ENCODE measurements at places on chromosomes 11 and 22. TPM values are rescaled to one million over a fixed set of nuclear protein-coding genes. Genes with fewer than 3 reads are reported as not detected.

- no peak for DNase-seq
Observed at GRCh38 chr11:122367809-122368231, 251.8 kb upstream of the BLID start.

Gene XKR3
- not detected for total RNA-seq

- DNase-seq: no peak
Observed at GRCh38 chr11:27087432-27087831, 46.8 kb downstream of the BBOX1 start.

DNA sequence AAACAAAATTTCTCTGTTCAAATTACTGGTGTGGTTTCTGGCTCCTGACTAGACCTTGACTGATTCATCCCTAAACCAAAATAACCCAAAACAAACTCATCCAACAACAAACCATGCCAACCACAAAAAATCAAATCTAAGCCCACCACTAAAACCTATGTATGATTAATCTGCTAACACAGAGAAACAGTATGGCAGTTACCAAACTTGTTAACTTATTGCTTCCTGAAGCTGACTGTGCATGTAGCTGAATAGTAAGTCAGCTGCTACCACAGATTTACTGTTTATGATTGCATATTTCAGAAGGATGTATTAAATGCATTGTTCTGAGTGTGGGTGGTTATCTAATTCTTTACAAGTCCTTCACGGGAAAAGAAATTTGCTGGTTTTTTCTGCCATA is 231.1 kb downstream of the SWAP70 start:
- DNase-seq: no peak

GRCh38 chr11:115706626-115707135 is 202.5 kb upstream of the CADM1 start:
- DNase-seq: no peak

DNA sequence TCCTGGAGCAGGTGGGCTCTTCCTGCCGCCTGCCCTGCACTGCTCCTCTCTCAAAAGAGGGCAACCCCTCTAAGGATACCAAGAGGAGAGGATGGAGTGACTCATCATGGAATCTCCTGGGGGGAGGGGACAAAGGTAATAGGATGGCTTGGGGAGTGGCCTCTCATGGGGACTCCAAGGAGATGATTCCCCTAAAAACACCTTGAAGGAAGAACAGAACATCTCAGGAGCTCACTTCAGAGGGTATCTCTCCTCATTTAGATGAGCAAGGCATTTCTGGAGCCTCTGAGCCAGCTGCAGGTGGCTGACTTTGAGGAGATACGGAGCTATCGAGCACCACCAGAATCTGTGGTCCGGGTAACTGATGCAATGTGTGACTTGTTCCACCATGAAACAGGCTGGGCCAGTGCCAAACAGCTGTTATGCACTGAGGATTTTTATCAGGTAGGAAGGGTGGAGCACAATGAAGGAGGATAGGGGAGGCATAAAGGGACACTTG is 40.2 kb downstream of the RRP8 start:
- no peak for DNase-seq

DNA sequence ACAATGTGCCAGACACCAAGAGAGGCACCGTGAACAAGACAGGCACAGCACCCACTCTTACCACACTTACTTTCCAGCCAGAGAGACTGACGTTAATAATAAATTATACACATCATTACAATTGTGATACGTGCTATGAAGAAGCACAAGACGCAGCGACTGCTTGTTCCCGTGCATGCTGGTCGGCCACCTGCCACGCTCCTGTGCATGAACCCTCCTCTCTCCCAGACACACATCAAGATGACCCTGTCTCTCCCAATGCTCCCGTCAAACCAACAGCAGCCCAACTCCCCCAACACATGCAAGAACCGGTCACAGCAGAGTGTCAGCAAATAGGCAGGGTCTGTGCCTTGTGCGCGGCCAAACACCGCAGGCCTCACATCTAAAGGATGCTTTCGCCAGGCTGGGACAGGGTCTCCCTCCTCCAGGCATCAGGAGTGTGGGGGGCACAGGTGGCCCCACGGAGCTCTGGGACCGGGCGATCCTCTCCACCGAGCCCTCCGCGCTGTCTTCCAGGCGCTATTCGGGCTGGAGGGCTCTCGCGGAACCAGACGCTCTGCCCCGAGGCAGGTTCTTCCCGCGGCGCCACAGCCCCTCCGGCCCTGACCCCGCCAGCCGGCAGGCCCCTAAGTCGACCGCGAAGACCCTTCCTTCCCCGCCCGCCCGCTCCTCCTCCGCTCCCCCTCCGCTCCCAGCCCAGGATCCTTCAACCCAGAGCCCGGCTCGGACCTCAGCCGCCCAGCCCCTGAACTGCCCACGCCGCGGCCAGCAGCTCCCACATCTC is 533 bp downstream of the SERGEF start:
- peak; percentile 42 for DNase-seq

- DNase-seq: no peak
Observed at GRCh38 chr11:72452495-72452894, 18.2 kb upstream of the CLPB start.

DNA sequence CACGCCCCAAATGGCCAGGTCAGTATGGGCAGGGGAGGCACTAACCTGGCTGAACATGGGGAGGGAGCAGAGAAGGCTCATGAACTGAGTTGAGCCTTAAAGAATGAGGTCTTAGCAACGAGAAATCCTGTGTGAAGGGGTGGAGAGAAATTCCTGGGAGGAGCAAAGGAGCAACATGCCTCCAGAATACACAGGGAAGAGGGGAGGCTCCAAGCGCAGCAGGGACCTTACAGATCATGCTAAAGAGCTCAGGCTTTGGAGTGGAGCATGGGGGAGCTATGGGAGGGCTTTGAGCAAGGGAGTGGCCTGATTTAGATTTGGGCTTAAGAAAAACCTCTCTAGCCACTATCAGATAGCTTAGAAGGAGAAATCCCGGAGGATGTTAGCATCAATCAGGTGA is 88.1 kb downstream of the MN1 start:
- DNase-seq: no peak

GRCh38 chr11:32098142-32098903 is 7.4 kb downstream of the RCN1 start:
- DNase-seq: no peak

Gene IFT27
- total RNA-seq: 8.3 TPM

DNA sequence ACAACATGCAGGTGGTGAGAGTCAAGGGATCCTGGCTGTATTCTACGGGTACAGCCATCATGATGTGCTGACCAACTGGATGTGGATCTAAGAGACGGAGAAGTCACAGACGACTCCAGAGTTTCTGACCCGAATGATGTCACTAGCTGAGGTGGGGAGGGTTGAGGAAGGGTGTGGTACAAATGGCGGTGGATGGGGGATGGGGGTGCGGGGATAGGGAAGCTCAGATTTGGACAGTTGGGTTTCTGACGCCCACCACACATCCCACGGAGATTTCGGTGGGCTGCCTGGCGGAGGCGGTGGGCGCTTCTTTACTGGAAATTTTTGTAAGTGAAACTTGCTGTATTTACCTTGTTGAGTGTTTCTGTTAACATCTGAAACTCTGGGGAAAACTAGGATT is 126.7 kb downstream of the OSBP2 start:
- no peak for DNase-seq

DNA sequence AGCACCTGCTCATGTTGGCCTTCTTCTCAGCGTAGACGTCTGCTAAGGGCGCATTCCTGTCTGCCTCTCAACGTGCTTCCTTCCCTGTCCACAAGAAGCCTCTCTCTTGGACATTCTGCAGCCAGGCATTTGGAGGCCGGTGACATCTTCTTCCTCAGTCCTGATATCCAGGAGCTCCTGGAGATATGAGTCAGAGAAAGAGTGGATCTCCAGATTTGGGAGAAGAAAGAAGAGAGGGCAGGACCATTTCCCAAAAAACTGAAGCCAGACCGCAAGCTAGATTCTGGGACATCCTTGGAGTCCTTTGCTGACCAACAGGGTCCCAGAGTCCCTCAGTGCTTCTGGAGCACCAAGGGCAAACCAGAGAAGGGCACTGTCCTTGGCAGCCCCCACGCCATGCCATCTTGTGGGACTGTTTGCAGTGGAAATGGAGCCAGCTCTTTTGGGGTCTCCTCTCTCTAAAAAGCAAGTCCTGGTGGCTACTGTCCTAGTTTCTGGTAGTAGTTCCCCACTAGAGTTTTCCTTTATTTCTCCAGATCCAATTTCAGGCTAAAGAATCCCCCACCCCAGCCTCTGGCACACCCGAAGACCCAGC is 36.1 kb upstream of the SYT13 start:
- no peak for DNase-seq

DNA sequence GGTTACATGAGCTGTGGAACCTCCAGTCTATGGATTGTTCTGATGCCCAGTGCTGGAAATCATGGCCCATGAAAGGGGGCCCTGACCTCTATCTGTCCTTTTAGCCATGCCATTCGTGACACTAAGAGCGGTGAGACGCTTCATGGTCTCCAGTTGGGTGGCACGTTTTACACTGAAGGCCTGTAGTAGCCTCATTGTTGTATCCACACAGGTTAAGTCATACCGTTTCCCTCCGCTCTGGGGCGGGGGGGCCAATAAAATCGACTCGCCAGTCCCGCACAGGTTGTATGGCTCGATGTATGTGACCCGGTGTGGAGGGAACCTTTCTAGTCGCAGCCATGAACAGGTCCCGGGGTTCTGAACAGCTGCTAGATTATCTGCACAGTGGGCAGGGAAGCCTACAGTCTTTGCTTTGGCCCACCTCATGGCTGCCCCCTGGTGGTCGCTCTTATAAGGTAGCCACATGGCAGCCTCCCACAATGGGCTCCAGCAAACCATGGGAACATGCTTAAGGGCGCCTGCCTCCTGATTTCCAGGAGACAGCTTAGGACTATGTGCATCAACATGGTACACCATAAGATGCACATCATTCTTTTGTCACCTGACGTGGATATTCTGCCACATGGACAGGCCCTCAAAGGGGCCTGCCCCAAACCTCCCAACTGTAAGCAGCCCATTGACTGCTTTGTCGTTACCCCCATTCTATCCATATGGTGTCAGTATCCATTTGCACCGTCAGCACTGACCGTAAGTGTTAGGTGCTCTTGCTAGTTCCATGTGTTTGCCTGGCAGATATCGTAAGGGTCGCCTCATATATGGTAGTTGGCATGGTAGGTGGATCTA is 19.7 kb upstream of the APOL3 start:
- DNase-seq: peak; percentile 43

DNA sequence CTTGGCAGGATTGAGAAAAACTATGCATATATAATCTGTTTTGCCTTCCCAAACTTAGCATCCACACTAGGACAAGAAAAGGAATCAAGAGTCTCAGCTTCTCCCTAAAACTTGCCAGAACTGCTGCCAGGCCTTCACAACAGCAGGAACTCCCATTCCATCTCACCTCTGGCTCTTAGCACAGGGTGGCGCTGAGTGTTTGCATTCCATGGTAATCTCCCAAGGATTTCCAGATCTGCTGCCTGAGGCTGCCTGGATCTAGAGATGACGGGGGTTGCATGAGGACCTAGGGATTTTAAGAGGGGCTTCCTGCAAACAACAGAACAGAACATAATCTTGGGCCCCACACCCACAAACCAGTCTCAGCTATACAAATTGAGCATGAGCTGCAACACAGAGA is 87.1 kb upstream of the OPCML start:
- DNase-seq: no peak

Gene LGR4
- 10.1 TPM for total RNA-seq

GRCh38 chr11:71302534-71302909 is 50.1 kb upstream of the SHANK2 start:
- DNase-seq: no peak

GRCh38 chr11:133896642-133897330 is 51.5 kb upstream of the SPATA19 start:
- DNase-seq: no peak

DNA sequence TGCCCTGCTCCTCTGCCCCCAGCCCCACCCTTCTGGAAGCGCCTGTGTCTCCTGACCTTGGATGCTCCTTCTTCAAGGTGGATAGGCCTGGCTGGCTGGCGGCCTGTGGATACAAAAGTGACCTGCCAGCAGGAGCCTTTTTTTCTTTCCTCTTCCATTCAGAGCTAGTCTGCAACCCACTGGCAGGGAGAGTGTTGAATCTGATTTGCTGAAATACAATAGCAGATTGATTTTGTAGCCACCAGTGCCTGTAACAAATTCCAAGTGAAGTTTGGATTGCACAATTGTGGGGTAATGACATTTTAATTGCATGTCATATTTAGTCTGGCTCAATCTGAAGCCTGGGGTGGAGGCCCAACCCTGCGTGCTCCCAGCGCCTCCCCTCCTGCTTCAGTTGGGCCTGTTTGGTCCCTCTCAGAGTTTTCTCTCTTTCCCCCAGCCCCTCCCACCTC is 97.2 kb downstream of the GRIK4 start:
- DNase-seq: no peak

Gene PRDX5
- 257 TPM for total RNA-seq

Gene MRGPRX1
- not detected for total RNA-seq

GRCh38 chr11:73384125-73384441 is 7.9 kb downstream of the RELT start:
- DNase-seq: no peak

Gene PRR5
- total RNA-seq: 1.3 TPM
